Brain microvascular endothelial cell (primary cell): ENCODE measurements at places on chromosomes 12 and 14.

GRCh38 chr12:95445884-95446505 is 28.0 kb upstream of the METAP2 start:
- no peak for DNase-seq

- DNase-seq: no peak
These were observed 29.3 kb upstream of the PITPNM2 start for GRCh38 chr12:123180171-123180570.

- DNase-seq: peak; percentile 10
These were observed 347.2 kb upstream of the DCN start for GRCh38 chr12:91529829-91530228.

DNA sequence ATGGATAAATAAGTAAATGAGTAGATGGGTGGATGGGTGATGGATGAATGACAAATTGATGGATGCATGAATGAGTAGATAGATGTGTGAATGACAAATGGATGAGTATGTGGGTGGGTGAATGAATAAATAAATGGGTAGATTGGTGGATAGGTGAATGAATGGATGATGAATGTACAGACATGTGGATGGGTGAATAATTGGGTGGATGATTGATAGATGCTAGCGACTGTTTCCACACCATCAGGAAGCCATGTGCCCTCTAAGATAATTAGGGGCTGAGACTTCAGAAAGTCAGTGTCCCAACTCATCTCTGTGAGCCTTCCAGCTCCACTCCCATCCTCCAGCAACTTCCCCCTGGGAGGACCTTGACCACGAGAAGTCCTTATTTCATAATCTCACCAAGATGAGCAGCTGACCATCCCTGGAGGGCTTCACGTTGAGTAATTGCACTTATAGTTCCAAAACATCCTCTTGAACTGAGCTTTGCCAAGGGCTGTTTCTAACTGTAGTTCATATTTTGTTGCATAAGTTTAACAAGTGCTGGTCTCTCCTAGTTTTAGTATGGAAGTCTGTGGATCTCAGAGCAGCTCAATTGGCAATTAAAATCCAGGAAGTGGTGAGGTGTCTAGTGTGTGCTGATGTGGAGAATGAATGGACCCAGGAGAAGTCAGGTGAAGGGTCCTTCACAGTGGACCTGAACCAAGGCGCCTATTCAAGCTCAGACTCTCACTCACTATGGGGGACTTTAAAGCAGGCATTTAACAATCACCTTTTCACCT is 295.7 kb downstream of the ADGRD1 start:
- DNase-seq: no peak

- DNase-seq: no peak
These were observed 19.0 kb downstream of the SDSL start for GRCh38 chr12:113440947-113441782.
